ENCODE measurements at places on chromosomes 11 and 22.

DNA sequence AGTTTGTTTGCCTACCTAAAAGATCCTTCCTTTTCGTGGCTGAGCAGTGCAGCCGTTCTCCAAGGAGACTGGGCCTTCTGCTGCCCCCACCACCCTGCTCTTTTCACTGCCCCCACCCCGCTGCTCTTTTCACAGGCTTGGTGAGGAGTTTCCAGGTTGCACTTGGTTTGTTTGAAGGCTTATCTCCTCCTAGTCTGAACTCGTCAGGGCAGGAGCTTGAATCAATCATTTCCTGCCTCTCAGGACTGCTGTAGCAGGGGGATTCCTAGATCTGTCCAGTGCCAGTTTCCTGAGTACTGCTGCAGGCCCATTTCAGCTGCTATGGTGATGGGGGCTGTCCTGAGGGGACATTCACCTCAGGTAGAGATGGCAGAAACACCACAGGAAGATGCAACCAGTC lies 10.0 kb downstream of the MED15 start:
- no peak for DNase-seq

GRCh38 chr22:49892226-49892899 lies 25.9 kb downstream of the ALG12 start:
- no peak for DNase-seq

DNA sequence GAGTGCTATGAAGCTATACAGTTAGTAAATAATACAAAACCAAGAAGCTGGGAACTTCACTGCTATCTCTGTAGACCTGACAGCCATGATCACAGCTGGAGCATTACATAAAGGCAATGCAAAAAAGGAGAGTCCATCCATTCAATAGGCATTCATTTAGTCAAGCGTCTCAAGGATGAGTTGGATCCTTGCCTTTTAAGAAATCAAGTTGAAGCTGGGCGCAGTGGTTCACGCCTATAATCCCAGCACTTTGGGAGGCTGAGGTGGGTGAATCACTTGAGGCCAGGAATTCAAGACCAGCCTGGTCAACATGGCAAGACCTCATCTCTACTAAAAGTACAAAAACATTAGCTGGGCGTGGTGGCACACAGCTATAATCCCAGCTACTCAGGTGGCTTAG lies 48.1 kb upstream of the ALKBH3 start:
- no peak for DNase-seq

DNA sequence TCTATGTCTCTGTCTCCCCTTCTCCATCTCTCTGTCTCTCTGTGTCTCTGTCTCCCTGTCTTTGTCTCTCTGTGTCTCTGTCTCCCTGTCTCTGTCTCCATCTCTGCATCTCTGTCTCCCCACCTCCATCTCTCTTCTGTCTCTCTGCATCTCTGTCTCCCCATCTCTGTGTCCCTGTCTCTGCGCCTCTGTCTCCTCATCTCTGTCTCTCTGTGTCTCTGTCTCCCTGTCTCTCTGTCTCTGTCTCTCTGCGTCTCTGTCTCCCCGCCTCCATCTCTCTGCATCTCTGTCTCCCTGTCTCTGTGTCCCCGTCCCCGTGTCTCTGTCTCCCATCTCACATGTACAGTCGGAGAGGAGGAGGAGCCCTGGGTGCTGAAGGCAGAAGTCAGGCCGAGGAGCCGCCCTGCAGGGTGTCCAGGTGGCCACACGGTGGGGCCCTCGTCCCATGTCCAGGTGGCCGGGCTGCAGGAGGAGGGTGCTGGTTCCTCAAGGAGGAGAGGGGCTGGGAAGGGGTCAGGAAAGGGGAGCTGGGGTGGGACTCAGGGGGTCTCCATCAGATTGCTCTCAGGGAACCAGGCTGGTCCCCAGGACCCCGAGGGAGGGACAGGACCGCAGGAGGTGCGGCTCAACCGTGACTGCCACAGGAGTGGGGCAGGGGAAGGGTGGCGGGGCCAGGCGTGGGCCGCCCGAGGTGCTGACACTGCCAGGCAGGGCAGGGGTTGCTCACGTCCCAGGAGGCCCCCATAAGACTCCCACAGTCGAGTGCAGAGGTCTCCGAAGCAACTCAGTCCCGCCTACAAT lies 25.6 kb upstream of the TH start:
- DNase-seq = peak; percentile 68

DNA sequence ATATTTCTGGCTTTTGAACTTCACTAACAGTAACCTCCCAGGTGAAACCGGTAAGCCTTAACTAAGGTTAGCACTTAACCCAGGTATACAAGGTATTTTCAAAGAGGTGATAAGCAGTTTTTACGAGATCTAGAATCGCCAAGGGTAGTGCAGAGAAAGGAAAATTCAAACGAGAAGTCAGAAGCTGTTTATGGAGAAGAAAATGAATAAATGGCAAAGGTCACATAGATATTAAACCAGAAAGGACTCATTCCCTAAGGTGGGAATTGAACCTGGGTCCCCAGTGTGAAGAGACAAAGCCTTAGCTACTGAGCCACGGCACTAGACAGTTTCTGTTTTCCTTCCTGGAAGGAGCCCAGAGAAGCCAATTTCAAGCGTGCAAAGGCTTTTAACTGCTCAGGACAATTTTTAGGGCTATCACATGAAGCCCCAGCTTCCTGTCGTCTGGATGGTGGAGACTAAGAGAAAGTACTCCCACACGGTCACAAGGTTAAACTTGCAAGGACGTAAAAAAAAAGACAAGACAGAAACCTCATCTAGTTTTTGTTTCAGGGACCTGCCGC lies 5.7 kb upstream of the C1QTNF6 start:
- peak; percentile 57 for DNase-seq

DNA sequence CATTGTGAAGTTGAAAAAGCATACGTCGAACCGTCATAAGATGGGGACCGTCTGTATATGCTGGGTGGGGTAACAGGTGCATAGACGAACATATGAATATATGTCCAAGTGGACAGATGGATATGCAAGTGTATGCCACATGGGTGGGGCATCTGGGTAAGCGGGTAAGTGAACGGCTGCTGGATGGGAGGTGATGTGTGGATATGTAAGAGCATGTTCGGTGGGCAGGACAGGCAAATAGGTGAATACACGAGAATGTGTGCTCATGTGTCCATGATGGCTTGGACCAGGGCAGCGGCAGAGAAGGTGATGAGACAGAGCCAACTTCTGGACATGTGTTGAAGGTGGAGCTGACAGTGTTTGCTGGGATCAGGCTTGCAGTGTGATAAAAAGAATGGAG lies 12.0 kb downstream of the IFITM10 start:
- no peak for DNase-seq

DNA sequence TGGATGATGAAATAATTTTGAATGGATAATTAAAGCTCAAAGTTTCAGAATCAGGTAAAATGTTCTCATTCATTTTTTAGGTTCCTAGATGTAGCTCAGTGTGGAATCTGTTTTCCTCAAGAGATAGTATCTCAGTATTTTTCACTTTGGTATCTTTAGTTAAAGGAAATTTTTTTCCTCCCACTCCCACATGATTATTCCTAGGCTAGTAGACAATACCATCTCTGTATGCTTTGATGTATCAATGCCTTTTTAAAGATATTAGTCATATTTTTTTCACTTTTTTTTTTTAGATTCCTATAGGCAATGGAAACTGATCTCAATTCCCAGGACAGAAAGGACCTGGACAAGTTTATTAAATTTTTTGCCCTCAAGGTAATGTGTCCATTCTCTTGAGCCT lies 26.6 kb downstream of the ATG13 start:
- no peak for DNase-seq

- no peak for DNase-seq
Observed at GRCh38 chr11:20207781-20208621, 47.7 kb upstream of the DBX1 start.

GRCh38 chr11:30652801-30653200 lies 66.6 kb upstream of the MPPED2 start:
- DNase-seq = no peak

DNA sequence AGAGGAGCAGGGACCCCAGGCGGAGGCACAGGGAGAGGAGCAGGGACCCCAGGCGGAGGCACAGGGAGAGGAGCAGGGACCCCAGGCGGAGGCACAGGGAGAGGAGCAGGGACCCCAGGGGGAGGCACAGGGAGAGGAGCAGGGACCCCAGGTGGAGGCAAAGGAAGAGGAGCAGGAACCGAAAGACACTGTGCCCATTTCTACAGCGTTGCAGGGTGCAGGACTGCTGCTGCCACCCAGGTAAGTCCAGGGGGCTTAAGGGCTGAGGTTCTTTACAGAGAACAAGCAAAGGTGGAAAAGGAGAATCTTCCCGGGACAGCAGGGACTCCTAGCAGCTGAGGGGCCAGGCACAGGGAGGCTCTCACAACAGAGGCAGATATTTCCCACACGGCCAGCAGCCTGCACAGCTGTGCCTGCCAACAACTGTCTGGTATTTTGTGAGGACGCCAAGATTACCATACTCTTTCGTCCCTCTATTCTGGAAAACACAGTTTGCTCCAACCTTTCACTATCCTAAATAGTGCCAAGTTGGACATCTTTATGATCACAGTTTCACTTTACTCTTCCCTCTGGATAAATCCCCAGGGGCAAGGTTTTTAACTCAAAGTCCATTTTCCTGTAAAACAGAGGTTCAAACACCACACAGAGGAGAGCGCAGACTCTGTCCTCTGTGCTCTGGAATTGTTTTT lies 39.4 kb downstream of the SHANK2 start:
- no peak for DNase-seq

- DNase-seq = no peak
Observed at GRCh38 chr22:44648085-44648820, 53.8 kb upstream of the PRR5 start.

DNA sequence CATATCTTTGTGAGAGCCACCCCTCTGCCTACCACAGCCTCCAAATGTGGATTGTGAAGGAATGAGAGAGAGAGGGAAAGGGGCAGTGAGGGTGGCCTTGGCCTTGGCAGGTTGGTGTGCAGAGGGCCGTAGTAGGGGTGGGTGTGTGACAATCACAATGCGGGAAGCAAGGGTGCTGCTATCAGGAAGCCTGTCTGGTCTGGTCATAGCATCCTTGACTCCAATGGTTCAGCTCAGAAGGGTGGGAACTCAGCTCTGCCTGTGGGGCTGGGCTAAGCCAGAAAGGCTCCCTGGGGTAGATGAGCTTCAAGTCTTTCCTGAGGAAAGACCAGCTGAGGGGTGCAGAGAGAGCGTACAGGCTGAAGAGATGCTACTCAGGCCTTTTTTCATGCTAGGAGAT lies 72.7 kb downstream of the RRM1 start:
- no peak for DNase-seq

DNA sequence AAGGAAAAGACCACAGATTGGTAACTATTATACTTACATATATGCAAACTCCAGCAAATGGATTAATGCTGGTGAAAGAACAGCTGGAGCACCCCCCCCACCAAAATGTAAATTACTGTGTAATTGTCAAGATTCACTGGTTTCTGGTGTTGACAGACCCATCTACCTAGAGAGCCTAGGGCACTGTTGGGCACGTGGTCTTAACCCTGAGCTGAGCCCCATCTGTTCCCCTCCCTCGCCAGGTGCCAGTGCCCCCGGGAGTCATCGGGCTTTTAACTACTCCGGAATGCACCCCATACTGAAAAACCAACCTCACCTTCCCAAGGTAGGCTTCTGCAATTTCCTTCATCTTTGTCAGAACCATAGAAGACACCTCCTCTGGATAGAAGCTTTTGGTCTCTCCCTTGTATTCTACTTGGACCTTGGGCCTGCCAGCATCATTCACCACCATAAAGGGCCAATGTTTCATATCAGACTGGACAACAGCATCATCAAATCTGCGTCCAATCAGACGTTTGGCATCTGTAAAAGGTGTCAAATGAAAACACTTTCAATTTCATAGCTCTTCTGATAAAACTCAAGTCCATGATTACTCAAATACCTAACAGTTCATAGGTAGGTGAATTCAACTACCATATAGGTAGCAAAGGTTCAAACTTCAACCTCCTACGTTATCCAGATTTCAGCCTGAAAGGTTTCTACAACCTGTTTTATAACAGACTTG lies 1.5 kb downstream of the HSPA8 start:
- DNase-seq = no peak

GRCh38 chr22:38441620-38442287 lies 13.2 kb downstream of the KCNJ4 start:
- DNase-seq = no peak

DNA sequence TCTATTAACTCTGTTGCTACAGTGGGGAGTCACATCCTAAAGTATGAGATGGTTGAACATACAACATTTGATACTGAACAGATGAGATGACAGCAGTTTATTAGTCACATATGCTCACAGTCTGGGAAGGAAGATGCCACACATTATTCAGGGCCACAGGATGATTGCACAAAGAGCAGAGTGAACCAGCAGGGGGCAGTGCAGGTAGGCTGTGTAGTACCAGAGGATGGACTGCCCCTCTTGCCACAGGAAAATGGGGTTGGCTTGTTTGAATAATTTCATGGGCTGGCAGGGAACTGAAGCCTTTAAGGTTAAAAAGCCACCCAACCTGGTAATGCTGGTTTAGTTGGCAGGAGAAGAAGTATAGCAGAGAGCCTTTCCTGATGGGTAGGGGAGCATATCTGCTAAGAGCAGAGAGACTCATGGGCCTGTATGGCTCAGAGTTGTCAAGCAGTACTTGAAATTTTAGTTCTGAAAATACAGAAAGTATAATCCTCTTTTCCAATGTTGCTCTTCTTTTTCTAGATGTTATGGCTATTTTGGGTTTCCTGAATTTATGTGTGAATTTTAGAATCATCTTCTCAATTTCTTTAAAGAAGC lies 180.4 kb upstream of the B3GAT1 start:
- DNase-seq = peak; percentile 21

- DNase-seq = no peak
Observed at GRCh38 chr11:58024601-58025091, 965 bp downstream of the OR9Q1 start.

DNA sequence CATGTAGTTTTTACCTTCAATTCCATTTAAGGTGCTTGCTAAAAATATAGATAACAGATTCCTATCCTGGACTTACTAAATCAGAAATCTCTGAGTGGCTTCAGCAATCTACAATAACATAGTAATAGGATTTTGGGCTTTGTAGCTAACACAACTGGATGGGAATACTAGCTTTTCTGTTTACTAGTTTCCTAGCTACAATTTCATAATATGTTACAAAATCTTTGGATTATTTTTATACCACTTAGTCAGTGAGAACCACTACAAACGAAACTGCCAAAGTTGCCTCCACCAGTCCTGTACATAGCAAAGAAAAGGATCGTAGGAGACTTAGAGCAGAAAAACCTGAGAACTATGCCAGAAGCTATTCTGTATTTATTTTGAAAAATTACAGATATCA lies 87.7 kb upstream of the ANO3 start:
- DNase-seq = no peak

DNA sequence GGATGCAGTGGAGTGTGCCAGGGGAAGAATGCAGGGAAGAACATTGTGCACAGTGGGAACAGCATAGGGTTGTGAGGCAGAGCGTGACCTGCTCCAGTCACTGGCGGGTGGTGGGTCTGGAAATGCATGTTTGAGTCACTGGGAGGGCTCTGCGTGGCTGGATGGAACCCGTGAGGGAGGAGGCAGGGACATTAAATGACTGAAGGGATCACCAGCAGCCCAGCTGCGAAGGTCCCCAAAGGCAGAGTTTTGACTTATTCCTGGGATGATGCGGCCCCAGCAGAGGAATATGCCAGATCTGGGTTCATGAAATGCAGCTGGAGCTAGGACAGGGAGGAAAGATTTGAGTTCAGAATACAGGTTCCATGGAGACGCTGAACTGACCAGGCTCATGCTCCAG lies 104.0 kb upstream of the FGF3 start:
- no peak for DNase-seq

Data from CD4-positive, alpha-beta T cell treated with Interleukin-2 at 100 ng/mL for 4 hours (primary cell).